Stimulated activated CD8-positive, alpha-beta memory T cell treated with anti-CD3 and anti-CD28 coated beads, Interleukin-4, amount 100 ng/mL, for 4 hours (primary cell): ENCODE measurements at places on chromosomes 5 and 9.

- DNase-seq = no peak
These were observed 396.7 kb downstream of the KCTD16 start for GRCh38 chr5:144567421-144567780.

DNA sequence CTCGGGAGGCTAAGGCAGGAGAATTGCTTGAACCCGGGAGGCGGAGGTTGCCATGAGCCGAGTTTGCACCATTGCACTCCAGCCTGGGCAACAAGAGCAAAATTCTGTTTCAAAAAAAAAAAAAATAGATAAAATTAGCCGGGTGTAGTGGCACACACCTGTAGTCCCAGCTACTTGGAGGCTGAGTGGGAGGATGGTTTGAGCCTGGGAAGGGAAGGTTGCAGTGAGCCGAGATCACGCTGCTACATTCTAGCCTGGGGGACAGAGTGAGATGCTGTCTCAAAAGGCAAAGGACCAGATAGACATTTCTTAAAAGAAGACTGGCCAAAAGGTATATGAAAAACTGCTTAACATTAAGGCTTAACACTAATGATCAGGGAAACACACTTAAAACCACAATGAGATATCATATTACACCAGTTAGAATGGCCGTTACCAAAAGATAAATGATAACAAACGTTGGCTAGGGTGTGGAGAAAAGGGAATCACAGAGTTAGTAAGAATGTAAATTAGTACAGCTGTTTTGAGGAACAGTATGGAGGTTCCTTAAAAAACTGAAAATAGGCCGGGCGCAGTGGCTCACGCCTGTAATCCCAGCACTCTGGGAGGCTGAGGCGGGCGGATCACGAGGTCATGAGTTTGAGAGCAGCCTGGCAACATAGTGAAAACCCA lies 10.1 kb upstream of the MARVELD2 start:
- no peak for DNase-seq

- no peak for DNase-seq
These were observed 419.5 kb upstream of the CTNND2 start for GRCh38 chr5:12323637-12324229.

DNA sequence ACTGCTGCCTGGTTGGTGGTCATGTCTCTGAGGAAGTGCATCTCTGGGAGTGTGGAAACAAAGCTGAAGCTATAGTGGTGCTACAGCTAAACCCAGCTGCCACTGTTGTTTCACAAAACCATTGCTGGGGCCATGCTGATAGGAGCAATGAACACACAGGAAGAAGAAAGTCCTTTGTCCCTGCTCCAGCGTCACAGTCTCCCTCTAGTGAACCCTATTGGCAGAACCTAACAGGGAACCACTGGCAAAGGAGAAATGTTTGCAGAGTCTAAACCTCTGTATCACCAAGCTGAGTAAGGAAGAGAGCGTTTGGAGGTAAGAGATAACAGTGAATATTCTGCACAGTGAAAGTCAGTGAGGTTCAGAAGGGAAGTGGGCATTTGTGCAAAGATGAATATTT lies 244.0 kb downstream of the YTHDC2 start:
- DNase-seq = no peak

- DNase-seq = no peak
These were observed 5.5 kb upstream of the PDLIM7 start for GRCh38 chr5:177502886-177503285.

DNA sequence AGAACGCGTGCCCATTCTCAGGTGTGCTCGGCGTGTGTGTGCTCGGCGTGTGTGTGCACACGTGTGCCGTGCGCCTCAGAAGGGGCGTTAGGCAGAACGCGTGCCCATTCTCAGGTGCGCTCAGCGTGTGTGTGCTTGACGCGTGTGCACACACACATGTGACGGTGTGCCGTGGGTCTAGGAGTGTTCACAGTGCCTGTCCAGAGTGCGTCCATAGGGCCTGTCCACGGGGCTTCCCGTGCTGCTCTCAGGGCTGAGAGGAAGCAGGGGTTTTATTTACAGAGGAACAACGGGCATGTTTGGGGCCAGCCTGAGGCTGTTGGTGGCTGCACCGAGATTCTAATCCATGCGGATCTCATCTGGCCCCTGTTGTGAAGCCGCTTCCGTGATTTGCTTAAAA lies 14.2 kb upstream of the AHRR start:
- no peak for DNase-seq

DNA sequence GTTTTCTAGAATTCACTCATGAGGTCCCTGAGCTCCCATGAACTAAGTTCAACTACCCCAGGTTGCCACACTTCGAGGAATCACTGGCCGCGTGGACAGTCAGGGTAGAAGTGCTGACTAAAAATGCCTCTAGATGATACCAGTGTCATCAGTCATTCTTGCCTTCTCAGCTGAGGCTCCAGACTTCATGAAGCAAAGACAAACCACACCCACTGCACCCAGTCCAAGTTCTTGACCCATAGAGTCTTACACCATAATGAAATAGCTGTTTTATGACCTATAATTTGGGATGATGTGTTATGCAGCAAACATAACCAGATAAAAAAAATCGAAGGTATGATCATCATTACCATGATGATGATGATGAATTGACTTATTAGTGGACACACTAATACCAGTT lies 632.9 kb upstream of the TLE4 start:
- DNase-seq = no peak

DNA sequence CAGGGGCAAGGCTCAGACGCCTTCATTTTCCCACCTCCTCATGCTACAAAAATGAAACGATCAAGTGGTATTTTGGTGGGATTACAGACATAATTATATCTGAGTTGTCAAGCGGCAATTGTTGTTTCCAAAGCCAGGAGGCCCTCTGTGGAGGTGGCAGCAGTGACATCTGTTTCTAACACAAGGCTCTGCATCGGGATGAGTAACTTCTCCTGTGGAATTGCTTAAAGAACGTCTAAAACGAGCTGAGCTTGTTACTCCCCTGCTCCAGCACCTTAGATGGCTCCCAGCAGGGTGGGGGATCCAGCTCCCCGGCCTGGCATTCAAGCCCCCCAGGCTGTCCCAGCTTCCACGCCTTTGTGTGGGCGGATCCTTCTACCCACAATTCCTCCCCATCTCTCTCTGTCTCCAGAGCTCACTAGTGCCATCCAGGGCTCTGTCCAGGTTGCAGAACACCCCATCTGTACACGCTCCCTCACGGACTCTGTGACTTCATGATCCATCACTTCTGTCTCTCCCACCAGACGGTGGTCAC lies 36.8 kb downstream of the DAB2IP start:
- DNase-seq = no peak

DNA sequence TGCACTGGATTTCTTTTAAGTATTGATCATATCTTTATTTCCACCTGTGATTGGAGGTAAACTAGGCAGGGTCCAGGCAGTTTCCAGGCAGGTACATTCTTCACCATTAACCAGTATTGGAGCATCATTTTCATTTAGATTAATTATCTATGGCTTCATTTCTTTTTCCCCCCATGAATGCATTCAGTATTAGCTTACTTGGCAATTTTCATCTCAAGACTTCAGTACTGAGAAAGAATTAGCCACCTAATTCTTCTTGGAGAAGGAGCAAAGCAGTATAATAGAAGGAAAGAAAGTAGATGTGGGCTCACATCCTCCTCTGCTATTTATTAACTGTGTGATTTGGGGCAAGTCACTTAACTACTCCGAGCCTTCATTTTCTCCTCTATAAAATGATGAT lies 208.8 kb downstream of the RFK start:
- no peak for DNase-seq

DNA sequence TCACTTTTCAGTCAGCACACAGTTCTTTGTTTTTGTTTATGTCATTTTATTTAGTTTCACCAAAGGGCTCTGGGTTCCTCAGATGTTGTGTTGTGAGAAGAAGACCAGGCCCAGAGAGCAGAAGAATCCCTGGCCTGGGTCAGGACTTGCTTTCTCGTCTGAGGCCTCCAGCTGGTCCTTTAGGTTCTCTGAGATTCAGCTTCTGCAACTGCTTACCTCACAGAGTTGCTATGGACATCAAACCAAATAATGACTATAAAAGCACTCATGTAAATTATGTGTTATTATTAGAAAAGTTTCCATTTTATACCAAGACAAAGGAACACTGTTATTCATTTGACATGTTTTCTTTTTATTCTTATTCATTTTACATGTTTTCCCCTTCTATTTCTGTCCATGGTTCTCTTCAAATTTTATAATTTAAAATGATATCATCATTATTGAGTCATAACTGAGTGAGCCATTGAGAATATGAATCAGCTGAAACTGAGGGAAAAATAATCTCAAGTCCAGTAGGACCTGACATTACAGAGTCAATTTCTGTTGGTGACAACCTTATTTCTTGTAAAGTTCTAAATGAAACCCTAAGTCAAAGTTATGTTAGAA lies 44.0 kb upstream of the GLRX start:
- no peak for DNase-seq

GRCh38 chr9:98117984-98118639 lies 910 bp downstream of the TRIM14 start:
- no peak for DNase-seq

DNA sequence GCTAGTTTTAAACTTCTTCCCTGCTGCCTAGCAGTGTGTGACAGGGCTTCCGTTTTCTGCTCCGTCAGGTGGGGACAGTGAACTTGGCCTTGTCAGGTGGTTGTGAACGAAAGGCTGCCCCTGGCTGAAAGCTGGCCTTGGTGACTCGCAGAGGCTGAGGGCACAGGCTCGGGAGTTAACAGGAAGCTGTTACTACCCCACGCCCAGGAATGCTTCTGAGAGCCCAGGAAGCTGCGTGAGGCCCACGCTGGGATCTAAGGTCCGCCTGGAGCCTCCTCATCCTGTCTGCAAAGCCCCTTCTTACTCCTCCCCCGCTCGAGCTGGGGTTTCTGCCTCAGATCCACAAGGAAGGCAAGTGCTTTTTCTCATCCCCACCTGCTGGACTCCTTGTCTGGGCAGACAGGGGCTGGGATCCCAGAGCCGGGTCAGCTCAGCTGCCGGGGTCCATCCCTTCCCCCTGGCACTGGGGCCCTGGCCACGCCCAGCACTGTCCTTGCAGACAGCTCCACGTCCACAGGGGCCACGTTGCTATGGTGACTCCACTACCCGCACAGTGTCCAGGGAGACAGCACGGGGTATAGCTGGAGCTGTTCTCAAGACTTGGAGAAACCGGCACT lies 124.7 kb upstream of the TBC1D2 start:
- no peak for DNase-seq

DNA sequence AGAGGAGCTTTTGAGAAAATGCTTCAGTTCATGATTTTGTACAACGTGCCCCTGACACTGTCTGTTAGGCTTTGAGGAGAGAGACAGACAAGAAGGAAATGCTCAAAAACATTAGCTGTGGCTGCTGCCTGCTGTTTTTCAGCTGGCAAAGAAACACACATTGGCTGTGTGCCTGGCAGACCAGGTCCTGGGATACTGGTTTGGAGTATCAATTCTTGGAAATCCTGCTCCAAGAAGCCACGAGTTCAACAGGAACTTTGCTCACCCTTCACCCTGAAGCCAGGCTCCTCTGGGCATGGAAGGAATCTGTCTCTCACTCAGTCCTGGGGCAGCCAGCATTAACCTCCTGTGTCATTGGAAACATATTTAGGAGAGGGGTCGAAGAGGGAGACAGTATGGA lies 245.5 kb downstream of the AUH start:
- no peak for DNase-seq

GRCh38 chr9:26706223-26706622 lies 186.4 kb downstream of the CAAP1 start:
- DNase-seq = no peak

- DNase-seq = no peak
These were observed 104.8 kb downstream of the GABBR2 start for GRCh38 chr9:98603821-98604383.
